T-helper 1 cell (primary cell): ENCODE measurements at places on chromosomes 3 and 15.

DNA sequence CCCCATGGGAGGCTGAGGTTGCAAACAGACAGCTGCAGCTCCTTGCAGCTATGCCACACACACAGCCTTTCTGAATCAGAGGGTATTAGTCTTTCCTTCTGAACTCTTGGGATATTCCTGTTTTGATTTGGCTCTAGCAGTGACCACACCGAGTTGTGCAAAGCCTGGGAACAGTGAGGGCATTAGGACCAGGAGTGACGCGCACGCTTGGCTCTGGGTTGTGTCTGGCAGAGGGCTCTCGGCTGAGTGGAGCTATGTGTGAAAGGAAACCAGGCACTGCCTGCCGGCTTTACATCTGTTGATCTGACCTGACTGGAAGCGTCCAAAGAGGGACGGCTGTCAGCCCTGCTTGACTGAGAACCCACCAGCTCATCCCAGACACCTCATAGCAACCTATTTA is at the start of gene GALNT15:
Gene GALNT15 (plus strand): TSS at position 292 of the 400 bp plus-strand sequence. CDS start 472 bp downstream, outside the sequence.
- no peak for DNase-seq

DNA sequence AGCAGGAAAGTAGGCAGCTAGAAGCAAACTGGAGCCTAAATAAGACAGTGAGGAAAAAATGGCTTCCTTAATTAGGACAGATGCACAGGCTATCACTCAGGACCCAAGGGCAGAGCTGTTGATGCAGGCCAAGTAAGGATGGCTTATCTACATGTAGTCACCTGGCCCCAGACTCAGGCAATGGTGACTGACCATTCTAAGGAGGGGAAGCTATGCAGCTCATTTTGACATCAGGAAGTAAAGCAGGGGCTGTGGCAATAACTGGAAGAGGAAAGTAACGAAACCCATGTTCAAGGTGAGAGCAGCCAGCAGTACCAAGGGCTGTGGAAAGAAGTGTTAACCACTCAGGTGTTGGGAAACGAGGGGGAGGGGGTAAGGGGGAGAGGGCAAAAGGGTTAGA is 16.2 kb downstream of the ACAD11 start:
- no peak for DNase-seq

DNA sequence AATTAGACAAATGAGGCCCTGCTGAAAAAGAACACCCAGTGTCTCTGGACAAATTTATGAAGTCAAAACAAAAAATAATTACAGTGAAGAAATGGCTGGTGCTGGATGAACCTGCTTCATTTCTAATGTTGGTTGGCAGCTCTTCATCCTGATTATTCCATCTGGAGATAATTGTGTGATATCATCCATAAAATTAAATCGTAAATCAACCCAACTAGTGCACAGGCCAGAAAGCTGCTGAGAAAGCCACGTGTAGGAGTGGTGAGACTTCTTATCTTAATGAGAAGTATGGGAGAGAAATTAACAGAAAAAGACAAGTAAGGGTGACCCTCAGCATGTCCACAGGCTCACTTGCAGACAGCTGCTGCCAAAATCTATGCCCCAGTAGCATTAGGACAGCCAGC is 465.2 kb upstream of the TGFBR2 start:
- DNase-seq = no peak

GRCh38 chr3:69490971-69491370 is 105.1 kb upstream of the FRMD4B start:
- no peak for DNase-seq

DNA sequence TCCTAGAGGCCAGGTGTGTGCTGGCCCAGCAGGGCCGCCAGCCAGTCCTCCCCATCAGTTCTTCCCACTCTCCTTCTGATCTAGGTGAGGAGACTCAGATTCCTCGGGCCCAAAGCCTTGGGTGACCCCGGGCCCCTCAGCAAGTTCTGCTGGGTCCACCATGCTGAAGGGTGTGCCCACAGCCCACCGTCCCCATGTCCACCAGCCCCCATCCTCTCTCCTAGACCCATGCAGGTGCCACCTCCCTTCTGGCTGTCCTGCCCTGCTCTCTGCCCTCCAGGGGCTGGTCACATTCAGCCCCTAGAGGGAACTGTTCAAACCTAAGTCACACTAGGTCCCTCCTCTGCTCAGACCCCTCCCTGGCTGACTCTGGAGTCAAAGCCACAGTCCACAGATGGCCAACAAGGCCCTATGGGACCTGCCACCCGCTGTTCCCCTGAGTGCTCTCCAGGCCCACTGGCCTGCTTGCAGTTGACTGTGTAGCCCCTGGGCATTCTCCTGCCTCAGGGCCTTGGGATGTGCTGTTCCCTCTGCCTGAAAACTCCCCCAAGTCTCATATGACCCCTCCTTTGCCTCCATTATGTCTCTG is 878 bp upstream of the TLR9 start:
- no peak for DNase-seq

DNA sequence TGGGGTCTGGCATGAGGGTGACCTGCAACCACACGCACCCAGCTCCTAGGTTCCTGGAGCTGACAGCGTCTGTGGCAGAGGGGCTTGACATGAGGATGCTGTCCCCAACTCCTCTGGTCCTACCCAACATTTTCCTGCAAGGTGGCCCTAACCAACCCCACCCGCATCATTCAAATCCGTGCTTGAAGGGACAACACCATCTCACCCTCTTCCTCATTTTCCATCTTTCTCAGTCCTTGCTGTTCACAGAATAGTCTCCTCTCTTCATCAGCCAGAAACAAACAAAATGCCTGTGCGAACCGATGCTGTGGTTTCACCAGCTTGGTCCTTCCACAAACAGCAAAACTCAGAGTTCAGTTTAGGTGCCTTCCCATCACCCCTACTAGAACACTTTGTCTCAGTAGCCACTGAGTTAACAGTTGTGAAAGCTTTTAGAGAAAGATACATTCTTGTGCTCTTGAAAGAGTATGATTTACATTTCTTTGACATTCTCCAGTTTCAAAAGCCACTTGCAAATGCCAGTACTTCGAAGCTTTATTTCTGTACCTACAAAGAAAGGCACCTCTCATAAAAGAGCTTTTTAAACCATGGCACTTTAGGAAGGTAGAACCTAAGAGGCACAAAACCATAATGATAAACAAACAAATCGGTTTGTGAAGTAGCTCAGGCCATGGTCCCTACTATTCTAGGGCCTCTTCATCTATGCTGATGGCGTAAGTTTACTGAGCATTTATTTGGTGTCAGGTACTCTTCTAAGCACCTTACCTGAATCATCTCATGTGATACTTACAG is 360.1 kb downstream of the SHQ1 start:
- DNase-seq = no peak

GRCh38 chr15:80668546-80669236 is 26.4 kb upstream of the ABHD17C start:
- DNase-seq = no peak

DNA sequence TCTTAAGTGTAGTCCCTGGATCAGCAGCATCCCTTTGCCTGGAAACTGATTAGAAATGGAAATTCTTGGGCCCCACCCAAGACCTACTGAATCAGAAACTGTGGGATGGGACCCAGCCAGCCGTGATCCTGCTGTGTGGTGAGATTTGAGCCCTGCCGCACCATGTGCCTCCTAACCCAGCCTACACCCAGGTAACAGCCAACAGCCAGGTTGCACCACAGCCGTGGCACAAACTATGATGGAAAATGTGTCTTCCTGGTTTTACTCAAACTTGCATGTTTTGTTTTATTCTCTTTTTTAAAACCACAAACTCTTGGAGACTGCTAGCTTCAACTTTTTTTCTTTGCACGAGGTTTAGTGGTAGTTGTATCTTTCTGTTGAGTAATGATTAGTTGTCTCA is 2.6 kb downstream of the LIMD1 start:
- no peak for DNase-seq

- DNase-seq = no peak
Measured at GRCh38 chr3:191294291-191294690, 34.9 kb upstream of the CCDC50 start.

GRCh38 chr3:129608087-129608935 is 1.8 kb upstream of the PLXND1 start:
- DNase-seq = peak; percentile 21

GRCh38 chr3:186022931-186023330 is 85.1 kb upstream of the TRA2B start:
- DNase-seq = no peak

- no peak for DNase-seq
Measured at GRCh38 chr15:51884517-51885236, 55.2 kb downstream of the TMOD3 start.

GRCh38 chr3:81437683-81438082 is 323.8 kb downstream of the GBE1 start:
- no peak for DNase-seq

GRCh38 chr3:58408906-58409305 is 24.7 kb downstream of the PDHB start:
- no peak for DNase-seq

GRCh38 chr15:31001702-31002101 is 10.3 kb upstream of the MTMR10 start:
- DNase-seq = no peak

GRCh38 chr15:66721020-66721419 is 19.0 kb downstream of the SMAD6 start:
- DNase-seq = no peak

DNA sequence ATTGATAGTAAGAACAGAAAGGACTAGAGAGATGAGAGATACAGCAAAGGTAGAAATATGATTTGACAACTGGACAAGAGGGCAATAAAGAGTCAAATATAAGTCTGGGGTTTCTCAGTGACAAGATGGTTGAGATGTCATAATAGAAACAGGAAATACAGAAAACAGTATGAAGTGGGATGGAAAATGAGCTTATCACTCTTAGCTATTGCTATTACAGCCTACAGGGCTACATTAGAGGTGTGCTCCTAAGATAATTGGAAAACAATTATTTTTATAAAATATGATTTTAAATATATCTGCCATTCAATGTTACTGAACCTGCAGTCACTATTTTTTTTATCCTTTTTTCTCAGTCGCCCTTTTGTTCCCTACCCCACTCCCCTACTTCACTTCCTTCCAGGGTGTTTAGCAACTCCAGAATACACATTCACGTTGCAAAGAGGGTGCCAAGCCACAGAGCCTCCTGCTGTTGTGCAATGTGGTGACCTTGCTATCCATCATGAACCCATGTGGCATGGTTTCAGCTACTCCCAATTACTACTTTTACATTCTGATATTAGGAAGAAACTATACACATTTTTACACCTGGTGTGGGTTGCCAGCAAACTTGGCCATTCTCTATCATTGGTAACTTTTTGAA is 6.0 kb downstream of the NRG4 start:
- DNase-seq = no peak

DNA sequence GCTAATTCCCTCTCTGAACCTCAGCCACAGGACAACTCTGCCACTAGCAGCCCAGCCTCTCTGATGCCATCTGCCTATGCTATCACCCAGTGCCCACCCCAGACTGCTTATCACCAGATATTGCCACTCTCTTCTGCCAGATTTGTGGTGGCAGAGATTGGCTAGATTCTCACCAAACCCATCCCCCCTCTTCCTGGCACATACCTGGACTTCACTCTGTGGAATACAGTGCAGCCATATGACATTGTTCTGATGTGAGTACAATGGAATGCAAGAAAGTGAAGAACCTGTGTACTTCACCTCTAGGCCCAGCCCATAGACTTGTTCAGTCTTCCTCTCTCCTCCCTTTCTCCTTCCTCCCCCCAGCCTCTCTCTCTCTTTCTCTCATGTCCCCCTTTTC is 46.9 kb upstream of the NTRK3 start:
- DNase-seq = no peak

- DNase-seq = no peak
Measured at GRCh38 chr3:150611666-150612065, 8.5 kb downstream of the SELENOT start.

- no peak for DNase-seq
Measured at GRCh38 chr3:15635121-15635661, 33.6 kb downstream of the BTD start.

DNA sequence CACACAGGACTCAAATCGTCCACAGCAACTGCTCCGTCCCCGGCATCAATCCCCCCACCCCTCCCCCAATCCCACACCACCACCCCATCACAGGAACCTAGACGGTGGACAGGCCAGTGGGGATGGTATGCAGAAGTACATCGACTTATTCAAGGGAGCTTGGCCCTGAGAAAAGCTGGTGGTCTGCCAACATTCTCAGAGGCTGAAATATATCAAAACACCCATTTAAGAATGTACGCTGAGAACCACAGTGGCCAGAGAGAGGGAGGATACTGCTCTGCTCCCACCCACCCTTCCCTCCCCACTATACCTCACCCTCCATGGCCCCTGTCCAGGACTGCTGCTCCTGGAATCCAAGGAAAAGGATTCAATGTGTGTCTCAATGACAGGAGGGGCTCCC is 12.4 kb upstream of the USP3 start:
- DNase-seq = no peak

GRCh38 chr3:120202363-120202762 is 82.7 kb downstream of the GPR156 start:
- DNase-seq = no peak

- peak; percentile 37 for DNase-seq
Measured at GRCh38 chr3:152298393-152299248, 29.9 kb downstream of the MBNL1 start.

- DNase-seq = peak; percentile 80
Measured at GRCh38 chr15:74384881-74385643, 17.6 kb upstream of the CYP11A1 start.
